ENCODE measurements at places on chromosomes 7 and 10.

DNA sequence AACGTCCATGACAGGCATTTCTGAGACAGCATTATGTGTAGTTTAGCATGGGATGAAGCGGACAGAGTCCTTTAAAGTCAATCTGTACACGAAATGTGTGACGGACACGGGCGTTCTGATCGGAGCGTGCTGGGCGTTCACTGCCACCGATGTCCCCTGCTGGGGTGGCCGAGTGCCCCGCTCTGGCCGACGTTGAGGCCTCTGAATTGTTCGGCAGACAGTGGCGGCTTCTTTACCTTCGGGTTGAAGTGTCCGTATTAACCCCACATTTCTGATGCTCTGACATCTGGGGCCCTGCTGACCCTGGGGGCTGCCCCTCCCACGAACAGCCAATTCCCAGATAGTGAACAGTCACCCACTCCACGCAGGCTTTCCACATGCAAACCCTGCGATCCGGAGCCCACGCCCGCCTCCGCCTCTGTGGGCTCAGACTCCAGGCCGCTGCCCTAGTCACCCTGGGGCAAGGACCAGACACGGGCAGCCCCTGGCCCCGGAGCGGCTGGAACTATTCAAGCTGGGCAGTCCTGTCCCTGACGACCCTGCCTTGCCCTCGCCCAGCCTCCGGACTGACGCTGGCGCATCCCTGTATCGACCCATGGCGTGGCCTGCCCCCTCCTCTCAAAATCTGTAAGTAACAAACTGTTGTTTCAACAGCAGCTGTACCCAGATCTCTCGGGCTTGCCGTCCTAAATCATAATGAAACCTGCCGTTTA is 445.7 kb downstream of the PTPRN2 start:
- no peak for DNase-seq

DNA sequence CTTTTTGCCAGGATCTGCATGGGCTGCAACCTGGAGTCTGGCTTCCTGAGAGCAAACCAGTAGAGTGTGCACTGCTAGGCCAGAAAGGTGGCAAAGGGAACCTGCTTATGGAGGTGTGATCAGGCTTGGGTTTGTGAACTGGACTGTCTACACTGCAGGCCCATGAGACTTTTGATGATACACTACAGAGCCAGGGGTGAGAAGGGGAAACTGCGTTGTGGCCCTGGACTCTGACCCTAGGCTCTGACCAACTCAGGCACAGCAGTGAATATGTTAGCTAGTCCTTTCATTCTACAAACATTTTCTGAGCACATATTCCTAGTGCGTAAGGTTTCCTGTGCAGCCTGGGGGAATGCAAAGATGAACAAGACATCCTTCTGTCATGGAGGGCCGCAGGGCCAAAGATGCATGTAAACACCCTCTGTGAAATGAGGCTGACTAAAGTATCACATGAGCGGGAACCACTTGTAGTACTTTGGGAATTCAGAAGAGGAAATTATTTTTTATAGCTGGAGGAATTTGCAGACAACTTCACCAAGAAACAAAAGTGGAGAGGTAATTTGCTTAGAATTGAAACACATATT is 63.8 kb upstream of the HPS1 start:
- no peak for DNase-seq

GRCh38 chr7:45246339-45246738 is 88.7 kb downstream of the RAMP3 start:
- DNase-seq = no peak

DNA sequence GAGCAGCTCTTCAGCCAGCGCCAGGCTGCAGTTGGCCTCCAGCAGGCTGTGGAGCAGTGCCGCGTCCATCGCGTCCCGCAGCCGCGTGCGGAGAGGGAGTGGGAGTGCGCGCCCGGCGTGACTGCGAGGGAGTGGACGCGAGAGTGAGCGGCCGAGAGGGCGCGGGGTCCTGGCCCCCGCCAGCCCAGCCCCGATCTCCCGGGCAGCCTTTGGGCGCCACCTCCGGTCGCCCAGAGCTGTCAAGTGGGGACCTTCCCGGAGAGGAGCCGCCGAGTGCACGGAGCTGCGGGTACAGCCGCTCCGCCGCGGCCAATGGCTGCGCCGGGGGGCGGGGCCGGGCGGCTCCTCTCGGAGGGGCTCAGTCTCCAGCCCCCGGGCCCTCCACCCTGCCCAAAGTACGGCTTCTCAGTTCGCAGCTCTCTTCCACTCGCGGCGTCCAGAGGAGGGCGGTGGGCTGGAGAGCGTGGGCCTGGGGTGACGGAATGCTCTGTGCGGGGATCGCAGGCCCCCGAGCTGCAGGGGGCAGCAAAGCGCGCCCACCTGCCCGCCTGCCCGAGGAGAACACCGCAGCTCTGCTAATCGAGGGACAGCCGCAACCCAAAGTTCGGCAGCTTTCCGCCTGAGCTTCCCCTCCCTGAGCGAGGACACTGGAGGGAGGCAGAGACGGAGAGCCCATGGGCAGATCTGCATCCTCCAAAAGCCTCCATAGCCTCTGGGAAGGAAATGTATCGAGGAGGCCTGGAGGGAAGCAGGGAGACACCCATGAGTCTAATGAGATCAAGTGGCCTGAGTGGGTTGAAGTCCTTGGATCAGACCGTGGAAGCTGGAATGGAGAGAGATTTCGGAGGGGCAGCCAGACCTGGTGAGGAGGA is at the start of gene CRHR2:
CRHR2 (minus strand) TSS at position 245 of the 872 bp plus-strand sequence; CDS start at position 69, 176 bp downstream.
- DNase-seq = no peak

DNA sequence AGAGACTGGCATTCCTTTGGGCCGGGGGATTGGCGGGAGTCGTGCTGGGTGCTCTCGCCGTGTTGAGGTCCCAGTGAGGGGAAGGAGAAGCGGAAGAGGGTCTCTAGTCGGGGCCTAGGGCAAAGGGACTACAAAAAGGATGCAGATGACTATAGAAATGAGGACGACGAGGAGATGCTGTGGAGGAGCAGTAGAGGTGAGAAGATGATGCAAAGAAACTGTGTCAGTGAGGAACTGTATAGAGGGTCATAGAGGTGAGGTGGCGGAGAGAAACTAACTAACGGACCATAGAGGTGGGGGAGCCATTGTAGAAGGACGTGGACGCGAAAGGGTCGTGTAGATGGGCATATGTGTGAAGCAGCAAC is 324 bp downstream of the TWNK start:
- DNase-seq = no peak

DNA sequence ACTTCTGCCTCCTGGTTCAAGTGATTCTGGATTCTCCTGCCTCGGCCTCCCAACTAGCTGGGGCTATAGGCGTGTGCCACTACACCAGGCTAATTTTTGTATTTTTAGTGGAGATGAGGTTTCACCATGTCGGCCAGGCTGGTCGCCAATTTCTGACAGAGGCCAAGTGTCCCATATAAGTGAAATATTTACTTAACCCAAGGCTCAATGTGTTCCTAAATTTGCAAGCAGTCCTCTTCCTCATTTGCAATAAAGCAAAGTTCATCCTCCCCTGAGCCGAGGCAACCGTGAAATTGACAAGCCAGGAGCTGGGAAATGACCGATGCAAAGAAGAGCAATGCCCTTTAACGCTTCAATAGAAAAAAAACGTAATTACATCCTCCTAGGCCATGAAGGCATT is 347.7 kb downstream of the FRMD4A start:
- DNase-seq = no peak

GRCh38 chr7:28093623-28094232 is 86.9 kb downstream of the JAZF1 start:
- peak; percentile 30 for DNase-seq

- no peak for DNase-seq
Observed at GRCh38 chr10:112778579-112778978, 171.5 kb upstream of the TCF7L2 start.

- no peak for DNase-seq
Observed at GRCh38 chr7:127650847-127651555, 993 bp upstream of the SND1 start.

DNA sequence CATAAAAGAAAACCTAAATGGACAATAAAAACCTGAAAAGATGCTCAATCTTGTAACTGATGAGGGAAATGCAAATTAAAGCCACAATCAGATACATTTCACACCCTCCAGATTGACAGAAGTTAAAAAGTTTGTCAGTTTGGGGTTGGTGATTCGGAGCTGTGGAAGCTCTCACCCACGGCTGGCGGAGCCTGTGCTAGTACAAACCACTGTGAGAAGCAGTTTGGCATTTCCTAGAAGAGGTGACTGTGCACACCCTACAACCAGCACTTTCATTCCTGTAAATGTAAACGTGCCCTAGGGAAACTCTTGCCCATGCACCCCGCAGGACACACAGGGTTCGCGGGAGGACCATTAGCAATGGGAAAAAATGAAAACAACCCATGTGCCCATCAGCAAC is 114.1 kb downstream of the BMS1 start:
- DNase-seq = no peak

GRCh38 chr10:30029164-30029871 is 30.1 kb downstream of the JCAD start:
- DNase-seq = no peak
